Endothelial cell (in vitro differentiated cells): ENCODE measurements at places on chromosomes 2 and 18.

DNA sequence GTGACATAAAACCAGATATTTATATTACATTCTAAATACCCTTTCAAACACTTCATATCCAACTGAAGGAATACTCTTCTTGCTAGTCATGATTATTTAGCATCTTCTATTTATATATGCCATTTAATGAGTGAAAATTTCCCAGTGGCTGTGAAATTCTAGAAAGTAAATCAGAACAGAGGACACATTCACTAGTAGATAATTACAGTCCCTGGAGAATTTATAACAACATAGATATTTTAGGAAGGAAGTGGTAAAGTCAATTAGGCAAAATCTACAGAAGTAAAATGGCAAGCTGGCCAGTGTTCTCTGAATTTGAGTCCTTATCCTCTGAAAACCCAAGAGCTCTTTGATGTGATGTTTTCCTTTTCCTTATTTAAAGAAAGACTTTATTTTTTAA lies 121.8 kb downstream of the PMAIP1 start:
- H3K4me1 ChIP-seq = peaks cover 4% of the 10 kb centered on the region
- H3K36me3 ChIP-seq = no peaks in the 10 kb centered on the region
- H3K27me3 ChIP-seq = no peaks in the 10 kb centered on the region
- DNase-seq = no peak
- no peak overlapping the region for H3K27ac ChIP-seq
- H3K4me3 ChIP-seq = no peak overlapping the region

- H3K36me3 ChIP-seq = peaks cover 16% of the 10 kb centered on the region
- peaks cover 7% of the 10 kb centered on the region for H3K27me3 ChIP-seq
- DNase-seq = no peak
- H3K4me1 ChIP-seq = peaks cover 30% of the 10 kb centered on the region
- peak overlapping the region; percentile 78 for H3K4me3 ChIP-seq
- H3K27ac ChIP-seq = peak overlapping the region; percentile 55
These were observed 2.2 kb downstream of the UBXN4 start for GRCh38 chr2:135743860-135744259.

- no peaks in the 10 kb centered on the region for H3K36me3 ChIP-seq
- no peaks in the 10 kb centered on the region for H3K4me1 ChIP-seq
- no peak for DNase-seq
These were observed 172.7 kb downstream of the TWIST2 start for GRCh38 chr2:239020541-239021041.

DNA sequence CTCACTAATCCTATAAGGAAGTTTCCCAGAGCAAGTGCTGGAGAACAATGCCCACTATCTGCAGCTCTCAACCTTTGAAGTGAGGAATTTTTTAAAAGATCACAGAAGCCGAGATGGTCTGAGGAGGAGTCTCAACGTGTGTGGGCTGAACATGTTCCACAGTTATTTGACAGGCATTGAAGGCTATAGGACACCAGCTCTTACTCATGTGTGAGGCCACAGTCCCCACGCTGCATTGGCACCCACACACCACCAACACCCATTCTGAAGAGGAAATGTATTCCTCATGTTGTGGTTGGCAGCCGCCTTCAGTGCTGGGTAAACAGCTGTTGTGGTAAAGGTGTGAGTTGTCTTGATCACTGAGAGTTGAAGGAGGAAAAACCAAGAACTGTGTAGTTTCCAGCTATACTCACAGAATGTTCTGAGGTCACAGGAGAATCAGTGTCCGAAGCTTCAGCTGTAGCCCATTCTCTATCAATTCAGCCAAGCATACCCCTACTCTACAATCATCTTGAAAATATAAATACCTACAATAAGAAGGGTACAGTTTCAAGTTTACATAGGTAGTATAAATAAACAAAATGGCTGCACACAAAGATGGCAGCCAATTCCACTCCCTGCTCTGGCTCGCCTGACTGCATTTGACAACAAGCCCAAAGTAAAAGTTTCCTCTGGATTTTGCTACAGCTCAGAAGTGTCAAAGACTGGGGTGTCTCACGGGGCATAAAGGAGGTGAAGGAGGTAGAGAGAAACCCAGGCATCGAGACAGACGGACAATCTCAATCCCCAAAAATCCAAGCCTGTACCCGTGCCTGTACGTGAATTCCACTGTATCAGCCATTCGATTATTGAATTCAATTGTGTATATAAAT lies 12.1 kb downstream of the CD226 start:
- H3K4me1 ChIP-seq = no peaks in the 10 kb centered on the region
- no peak for DNase-seq
- no peak overlapping the region for H3K4me3 ChIP-seq
- no peak overlapping the region for H3K27ac ChIP-seq

DNA sequence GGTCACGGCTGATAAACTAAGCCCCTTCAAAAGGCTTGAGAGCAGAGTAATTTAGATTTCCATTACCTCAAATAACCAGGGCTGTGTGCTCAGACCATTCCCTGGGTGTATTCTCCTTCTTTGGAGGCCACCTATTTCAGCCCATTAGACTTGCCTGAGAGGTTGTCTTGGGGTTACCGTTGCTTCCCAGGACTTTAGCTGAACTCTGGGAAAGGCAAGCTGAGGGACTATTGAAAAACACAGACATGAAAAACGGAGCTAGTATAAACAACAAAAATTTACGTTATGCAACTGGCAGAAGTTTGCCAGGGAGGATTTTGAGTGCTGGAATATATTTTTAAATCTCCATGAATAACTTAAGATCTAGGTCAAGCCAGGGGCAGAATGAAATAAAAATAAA lies 561.0 kb upstream of the TNP1 start:
- no peak for DNase-seq
- peaks cover 3% of the 10 kb centered on the region for H3K27me3 ChIP-seq
- H3K4me1 ChIP-seq = no peaks in the 10 kb centered on the region
- peaks cover 4% of the 10 kb centered on the region for H3K36me3 ChIP-seq
- H3K27ac ChIP-seq = no peak overlapping the region
- H3K4me3 ChIP-seq = no peak overlapping the region

- no peak overlapping the region for H3K4me3 ChIP-seq
- no peak overlapping the region for H3K27ac ChIP-seq
- H3K4me1 ChIP-seq = no peaks in the 10 kb centered on the region
These were observed 13.3 kb downstream of the DAPL1 start for GRCh38 chr2:158808426-158808825.

GRCh38 chr18:58492891-58493469 lies 135.9 kb downstream of the ALPK2 start:
- H3K4me3 ChIP-seq = no peak overlapping the region
- DNase-seq = no peak
- no peak overlapping the region for H3K27ac ChIP-seq
- no peaks in the 10 kb centered on the region for H3K4me1 ChIP-seq
- H3K36me3 ChIP-seq = no peaks in the 10 kb centered on the region

GRCh38 chr18:497688-498087 lies 2.8 kb downstream of the COLEC12 start:
- peaks cover 17% of the 10 kb centered on the region for H3K27me3 ChIP-seq
- peaks cover 18% of the 10 kb centered on the region for H3K36me3 ChIP-seq

DNA sequence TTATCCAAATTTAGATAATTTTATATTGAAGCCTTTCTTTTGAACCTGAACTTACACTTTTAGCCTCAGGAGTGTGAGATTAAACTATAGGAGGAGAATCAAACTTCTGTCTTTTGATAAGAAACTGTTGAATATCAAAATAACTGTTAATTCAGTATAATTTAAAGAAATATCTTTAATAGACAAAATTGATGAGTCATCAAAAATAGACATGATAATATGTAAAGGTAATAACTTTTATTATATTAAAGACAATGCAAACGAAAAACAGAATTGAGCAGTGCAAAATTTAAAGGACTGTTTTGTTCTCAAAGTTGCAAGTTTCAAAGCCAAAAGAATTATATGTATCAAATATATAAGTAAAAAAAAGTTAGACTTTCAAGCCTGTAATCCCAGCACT lies 2.0 kb upstream of the WDR35 start:
- no peaks in the 10 kb centered on the region for H3K36me3 ChIP-seq
- H3K4me3 ChIP-seq = no peak overlapping the region
- H3K27me3 ChIP-seq = no peaks in the 10 kb centered on the region
- no peak overlapping the region for H3K27ac ChIP-seq

DNA sequence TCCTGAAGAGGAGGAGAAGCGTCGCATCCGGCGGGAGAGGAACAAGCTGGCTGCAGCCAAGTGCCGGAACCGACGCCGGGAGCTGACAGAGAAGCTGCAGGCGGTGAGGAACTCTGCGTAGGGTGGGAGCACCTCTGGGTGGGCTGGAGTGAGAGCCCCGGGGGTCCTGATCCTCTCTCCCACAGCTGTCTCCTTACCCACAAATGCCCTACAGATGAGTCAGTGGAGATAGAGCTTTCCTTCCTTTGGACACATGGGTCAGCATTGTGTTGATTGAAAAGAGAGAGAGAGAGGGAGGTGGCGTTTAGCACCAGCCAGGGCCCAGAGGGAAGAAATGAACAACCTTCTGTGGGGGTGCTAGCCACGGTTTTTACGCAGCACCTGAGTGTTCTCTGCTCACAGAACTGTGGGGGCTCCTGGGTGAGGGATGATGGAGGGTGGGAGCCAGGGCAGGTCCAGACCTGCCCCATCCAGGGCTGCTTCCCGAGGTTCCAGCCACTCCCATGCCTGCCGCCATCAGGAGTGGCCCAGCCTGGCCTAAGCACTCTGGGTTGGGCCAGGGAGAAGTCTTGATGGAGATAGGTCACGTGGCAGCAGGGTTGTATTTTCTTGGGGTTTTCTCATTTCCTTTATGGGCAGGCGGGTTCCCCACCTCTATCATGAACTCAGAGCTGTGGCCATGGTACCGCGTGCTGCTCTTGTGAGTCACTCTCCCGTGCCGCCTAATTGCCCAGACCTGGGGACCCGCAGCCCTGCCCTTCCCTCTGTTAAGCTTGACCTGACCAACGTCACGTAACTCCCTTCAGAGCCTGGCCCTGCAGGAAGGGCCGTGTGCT lies 16.3 kb downstream of the FOSL2 start:
- no peak overlapping the region for H3K27ac ChIP-seq
- H3K4me1 ChIP-seq = peaks cover 16% of the 10 kb centered on the region
- DNase-seq = no peak
- H3K4me3 ChIP-seq = no peak overlapping the region

DNA sequence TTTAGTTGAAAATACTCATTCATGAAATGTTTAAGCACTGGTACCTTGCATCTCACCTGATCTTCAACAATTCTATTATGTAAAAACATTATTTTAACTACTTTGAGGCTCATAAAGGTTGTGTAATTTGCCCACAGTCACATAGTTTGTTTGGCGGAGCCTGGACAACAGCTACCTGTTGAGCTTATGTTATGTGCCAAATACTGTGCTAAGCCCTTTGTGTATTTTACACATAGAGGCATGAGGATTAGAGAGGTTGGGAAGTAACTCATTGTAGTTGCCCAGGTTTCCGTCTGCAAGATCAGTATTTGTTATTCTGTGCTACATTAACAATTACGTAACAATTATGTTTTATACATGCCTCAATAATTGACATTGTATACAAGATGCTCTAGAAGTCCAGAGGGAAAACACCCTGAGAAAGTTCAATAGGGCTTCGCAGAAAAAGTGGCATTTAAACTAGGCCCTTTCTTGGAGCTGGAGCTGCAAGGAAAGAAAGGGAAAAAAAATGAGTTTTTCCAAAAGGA lies 80.4 kb downstream of the BOLA3 start:
- no peaks in the 10 kb centered on the region for H3K4me1 ChIP-seq
- no peaks in the 10 kb centered on the region for H3K27me3 ChIP-seq
- H3K36me3 ChIP-seq = peaks cover 10% of the 10 kb centered on the region
- no peak for DNase-seq
- no peak overlapping the region for H3K27ac ChIP-seq

GRCh38 chr2:157751462-157752058 lies 122.9 kb upstream of the ACVR1C start:
- peak; percentile 21 for DNase-seq
- H3K36me3 ChIP-seq = peaks cover 27% of the 10 kb centered on the region
- H3K27me3 ChIP-seq = peaks cover 3% of the 10 kb centered on the region
- no peak overlapping the region for H3K27ac ChIP-seq
- H3K4me1 ChIP-seq = peaks cover 13% of the 10 kb centered on the region

GRCh38 chr18:64872710-64873458 lies 724.0 kb upstream of the LINC00305 start:
- no peak for DNase-seq
- no peaks in the 10 kb centered on the region for H3K36me3 ChIP-seq
- no peaks in the 10 kb centered on the region for H3K27me3 ChIP-seq
- no peak overlapping the region for H3K4me3 ChIP-seq

DNA sequence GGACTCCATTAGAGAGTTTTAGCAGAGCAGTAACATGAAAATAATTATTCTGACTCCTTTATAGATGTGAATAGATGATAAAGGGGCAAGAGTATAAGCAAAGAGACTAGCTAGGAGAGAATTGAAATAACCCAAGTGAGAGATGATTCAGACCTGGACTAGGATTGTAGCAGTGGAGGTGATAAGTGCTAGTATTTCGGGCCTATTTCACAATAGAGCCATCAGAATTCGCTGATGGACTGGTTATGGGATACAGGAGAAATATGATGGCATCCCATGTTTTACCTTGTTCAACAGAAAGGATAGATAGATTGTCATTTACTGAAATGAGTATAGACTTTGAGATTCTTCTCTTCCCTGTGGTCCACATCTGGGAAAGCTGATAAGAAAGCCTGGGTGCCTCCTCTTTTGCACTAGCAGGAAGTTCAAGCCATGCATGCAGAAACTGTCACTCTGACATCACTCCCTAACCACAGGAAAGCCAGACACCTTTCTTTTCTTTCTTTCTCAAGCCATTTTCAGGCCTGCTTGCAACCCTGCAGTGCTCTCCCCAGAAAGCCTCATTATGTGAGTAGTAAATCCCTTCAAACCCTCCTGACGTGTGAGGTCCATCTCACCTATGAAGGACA lies 25.3 kb downstream of the DYNAP start:
- H3K4me3 ChIP-seq = no peak overlapping the region
- no peaks in the 10 kb centered on the region for H3K36me3 ChIP-seq

DNA sequence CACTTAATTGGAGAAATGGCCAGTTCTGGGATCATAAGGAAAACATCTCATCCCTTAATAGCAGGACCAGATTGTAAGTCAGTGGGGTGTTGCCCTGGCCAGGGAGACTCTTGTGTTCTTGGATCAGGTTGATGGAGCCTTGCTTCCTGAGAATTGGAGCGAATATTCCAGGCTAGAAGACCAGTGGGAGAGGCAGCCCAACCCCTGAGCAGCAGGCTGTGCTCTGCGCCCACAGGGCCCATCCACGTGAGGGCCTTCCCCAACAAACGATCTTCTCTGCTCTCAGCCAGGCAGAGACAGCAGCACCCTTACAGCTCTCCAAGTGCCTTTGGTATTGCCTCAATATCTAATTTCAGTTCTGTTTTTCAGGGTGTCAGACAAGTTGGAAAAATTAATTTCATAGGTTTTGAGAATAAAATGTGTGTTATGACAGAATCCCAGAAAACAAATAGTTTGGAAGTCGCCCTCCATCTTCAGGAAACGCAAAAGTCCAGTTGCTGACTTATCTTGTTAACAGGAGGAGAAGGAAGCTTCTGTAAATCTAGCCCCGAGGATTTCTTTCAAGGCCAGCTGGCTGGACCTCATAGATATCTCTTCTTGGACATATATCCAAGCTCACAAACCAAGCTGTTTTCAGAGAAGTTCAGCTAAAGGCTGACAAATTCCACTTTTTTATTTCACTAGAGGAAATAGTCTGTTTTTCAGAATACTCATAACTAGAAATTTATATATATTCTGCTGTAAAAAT lies 105.5 kb downstream of the COPS8 start:
- peaks cover 3% of the 10 kb centered on the region for H3K27me3 ChIP-seq
- H3K4me3 ChIP-seq = no peak overlapping the region
- H3K36me3 ChIP-seq = peaks cover 4% of the 10 kb centered on the region
- H3K27ac ChIP-seq = no peak overlapping the region

GRCh38 chr2:197011801-197012641 lies 85.5 kb upstream of the PGAP1 start:
- no peak overlapping the region for H3K4me3 ChIP-seq
- H3K36me3 ChIP-seq = no peaks in the 10 kb centered on the region
- no peak overlapping the region for H3K27ac ChIP-seq
- H3K4me1 ChIP-seq = peaks cover 7% of the 10 kb centered on the region
- peak; percentile 20 for DNase-seq
